ENCODE measurements at places on chromosomes 7 and 10.

GRCh38 chr10:1687190-1687589 is 50.1 kb downstream of the ADARB2 start:
- DNase-seq = no peak

GRCh38 chr10:35217455-35217854 is 90.8 kb downstream of the CREM start:
- DNase-seq = no peak

GRCh38 chr10:132188331-132188730 is 1.6 kb downstream of the DPYSL4 start:
- no peak for DNase-seq

DNA sequence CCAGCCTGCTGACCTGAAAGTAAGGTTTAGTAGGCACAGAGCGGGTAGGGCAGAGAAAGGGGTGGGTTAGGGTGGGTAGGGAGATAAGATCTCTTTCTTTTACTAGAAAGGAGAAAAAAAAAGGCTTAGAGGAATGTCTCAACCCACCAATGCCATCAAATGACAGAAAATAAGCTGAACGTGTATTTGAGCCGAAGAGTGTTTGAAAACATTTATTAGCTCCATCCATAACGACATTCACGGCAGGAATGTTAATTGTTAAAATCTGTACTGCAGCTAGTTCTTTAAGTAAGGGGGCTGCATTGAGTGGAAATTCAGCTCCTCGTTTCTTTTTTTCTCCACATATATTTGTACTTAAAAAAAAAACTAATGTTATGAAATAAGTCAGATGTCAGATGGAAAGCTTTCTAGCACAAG is 63.7 kb upstream of the ARID5B start:
- DNase-seq = no peak

DNA sequence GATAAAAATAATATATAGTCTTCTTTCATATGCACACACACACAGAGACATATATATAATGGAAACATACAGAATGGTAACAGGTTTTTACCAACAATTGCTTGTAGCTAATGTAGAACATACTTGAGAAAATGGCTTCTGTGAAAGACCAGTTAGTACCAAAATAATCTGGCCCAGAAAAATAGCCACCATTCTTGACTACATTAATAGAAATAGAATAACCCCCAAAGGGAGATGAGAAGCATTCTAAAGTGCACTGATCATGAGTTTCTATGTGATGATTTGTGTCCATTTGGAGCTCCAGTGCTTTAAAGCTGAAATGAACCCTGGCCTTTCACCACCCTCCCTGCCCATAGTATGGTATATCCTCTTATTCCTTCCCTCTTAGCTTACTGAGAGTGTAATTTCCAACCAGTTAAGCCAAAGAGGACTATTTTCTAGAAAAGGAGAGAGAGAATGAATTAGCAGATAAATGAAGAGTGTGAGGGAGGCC is 22.9 kb upstream of the IFIT2 start:
- DNase-seq = no peak

GRCh38 chr7:31019509-31019908 is 32.6 kb upstream of the ADCYAP1R1 start:
- DNase-seq = no peak

DNA sequence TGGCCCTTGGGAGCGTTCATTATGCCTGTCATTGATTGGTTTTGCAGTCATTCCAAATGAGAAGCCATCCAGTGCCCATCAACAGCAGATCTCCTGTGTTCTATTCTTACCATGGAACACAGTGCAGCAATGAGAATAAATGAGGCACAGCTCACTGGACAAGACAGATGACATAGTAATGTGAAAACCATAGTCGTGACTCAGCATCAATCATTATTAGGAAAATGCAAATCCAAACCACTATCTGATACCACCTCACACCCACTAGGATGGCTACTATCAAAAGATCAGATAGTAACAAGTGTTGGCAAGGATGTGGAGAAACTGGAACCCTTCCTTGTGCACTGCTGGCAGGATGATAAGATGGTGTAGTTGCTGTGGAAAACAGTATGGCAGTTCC is 144.7 kb downstream of the ARHGAP22 start:
- DNase-seq = no peak

DNA sequence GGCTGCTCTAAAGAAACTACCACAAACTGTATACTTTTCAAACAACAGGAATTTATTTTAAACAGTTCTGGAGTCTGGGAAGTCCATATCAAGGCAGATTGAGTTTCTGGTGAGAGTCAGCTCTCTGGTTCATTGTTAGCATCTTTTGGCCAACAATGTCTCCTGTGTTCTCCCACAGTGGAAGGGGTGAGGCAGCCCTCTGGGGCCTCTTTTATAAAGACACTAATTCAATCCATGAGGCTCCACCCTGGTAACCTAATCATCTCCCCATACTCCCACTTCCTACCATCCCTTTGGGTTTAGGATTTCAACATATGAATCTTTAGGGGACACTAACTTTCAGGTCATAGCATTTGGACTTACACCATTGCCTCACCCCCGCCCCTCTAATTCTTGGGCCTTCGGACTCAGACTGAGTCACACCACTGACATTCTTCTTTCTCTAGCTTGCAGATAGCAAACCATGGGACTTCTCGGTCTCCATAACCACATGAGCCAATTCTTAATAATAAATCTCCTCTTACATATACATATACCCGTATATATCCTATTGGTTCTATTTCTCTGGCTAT is 64.3 kb upstream of the ANTXRL start:
- no peak for DNase-seq

Data from activated naive CD4-positive, alpha-beta T cell treated with anti-CD3 and anti-CD28 coated beads, Interleukin-2, amount 50 U/mL, for 16 hours (primary cell).